Activated T-cell treated with anti-CD3 and anti-CD28 coated beads, Interleukin-2, amount 50 U/mL, for 1 hour (primary cell): ENCODE measurements at places on chromosomes 3 and 15.

DNA sequence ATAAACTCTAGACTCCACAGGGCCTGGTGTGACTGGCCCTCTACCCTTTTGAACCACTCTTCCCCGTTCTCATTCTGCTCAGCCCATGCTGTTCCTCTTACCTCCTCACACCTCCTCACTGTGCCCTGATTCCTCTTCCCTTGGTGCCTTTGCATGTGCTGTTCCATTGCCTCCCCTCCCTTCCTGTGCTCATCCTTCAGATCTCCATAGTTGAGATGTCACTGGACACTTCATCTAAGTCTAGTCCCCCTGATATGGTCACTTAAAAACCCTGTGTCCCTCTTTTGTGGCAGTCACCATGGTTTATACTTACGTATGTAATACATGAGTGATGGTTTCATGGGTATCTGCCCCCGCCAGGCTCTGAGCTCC, 69.8 kb downstream of the LSM3 start:
- DNase-seq: no peak

- no peak for DNase-seq
Measured at GRCh38 chr15:88714782-88715372, 76.1 kb downstream of the ISG20 start.

GRCh38 chr3:11201251-11202019, 47.1 kb downstream of the HRH1 start:
- DNase-seq: no peak

DNA sequence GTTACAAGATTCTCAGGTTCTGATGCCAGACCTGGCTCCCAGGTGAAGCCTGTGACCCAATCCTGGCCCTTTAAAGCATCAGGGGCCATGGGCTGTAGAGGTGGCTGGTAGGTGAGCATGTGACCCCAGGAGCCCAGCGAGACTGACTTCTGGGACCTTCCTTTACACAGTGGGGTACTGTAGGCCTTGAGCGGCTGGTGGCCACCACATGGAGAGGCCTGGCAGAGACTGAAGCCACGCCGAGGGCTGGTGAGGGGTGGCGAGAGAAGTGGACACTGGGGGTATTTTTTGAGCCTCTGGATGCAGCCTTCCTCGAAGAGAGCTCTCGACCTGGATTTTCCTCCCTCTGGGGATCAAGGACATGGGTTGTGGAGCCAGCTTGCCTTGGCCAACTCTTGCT, 71.2 kb upstream of the ITGA11 start:
- no peak for DNase-seq

- DNase-seq: no peak
Measured at GRCh38 chr15:63905558-63906265, 72.0 kb upstream of the HERC1 start.

- DNase-seq: no peak
Measured at GRCh38 chr3:186965141-186965879, 35.0 kb downstream of the ST6GAL1 start.

GRCh38 chr15:95192923-95193322, 961.6 kb downstream of the MCTP2 start:
- DNase-seq: no peak

DNA sequence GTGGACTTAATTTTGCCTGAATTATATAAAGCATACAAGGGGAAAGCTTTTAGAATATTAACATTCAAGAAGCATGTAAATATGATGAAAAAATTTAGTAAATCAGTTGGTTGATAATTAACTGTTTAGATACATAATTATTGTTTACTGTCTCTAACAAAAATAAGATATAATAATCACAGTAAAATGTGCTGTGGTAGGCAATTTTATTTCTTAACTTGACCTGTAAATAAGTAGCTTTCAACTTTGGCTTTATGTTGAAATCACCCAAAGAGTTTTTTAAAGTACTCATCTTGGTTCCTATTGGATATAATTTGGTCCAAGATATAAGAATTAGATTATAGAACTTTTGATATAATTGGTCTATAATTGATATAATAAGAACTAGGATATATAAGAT, 1374.5 kb downstream of the NSUN3 start:
- DNase-seq: no peak

DNA sequence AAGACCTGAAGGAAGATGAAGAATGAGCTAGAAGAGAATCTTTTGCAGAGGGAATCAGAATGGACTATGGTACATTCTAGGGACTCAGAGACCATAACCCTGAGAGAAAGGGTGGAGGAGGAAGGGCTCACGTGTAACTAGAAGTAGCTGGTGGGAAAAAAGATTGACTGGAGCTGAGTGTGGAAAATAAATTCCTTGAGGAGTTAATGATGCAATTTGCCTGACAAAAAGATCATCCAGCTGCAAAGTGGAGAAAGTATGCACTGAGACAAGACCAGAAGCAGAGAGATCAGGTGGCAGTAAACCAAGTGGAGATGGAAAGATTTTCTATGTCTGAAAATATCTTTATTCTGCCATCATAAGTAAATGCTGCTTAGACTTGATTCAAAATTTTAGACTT, 52.9 kb upstream of the TBL1XR1 start:
- DNase-seq: no peak

DNA sequence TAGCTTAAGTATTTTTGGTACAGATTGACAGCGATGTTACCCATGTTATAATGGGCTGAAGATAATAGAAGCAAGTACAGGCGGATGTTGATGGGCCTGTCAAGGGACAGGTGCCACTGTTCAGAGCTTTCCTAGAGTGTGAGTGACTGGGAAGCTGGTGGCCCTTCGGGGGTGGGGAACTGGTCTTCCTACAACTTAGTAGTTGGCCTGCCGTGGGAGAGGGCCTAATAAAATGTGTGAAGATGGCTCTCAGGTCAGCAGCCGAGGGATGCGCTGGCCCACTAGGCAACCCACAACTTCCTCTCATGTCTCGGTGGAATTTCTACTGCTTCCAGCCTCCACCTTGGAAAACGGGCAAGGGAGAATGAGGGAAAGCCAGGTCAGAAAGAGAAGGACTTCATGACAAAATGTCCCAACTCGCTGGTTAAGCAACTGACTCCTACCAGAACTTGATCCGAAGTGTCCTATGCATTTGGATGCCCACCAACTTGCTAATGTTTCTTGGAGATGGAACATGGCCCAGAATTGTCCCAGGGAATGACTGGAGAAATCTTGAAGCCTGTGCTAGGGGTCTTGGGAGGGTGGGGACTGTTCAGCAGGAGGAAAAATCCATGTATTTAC, 1.4 kb downstream of the GYG1 start:
- no peak for DNase-seq

DNA sequence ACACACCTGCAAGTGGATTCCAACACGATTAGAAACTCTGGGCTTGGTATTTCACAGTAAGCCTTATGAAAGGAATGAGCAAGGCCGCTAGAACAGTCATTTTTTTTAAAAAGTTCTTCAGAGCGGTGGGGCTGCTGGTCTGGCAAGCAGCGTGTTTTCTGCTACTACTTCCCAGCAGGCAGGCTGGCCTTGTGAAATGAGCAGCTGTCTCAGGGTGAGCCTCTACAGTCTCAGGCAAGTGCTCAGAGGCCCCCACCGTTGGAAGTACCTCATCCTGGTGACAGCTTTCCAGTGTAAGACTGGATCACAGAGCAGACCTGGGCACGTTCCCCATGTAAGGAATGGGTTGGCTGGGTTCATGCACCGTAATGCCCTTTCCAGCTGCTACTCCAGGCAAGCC, 119.2 kb downstream of the LRIG1 start:
- DNase-seq: no peak

DNA sequence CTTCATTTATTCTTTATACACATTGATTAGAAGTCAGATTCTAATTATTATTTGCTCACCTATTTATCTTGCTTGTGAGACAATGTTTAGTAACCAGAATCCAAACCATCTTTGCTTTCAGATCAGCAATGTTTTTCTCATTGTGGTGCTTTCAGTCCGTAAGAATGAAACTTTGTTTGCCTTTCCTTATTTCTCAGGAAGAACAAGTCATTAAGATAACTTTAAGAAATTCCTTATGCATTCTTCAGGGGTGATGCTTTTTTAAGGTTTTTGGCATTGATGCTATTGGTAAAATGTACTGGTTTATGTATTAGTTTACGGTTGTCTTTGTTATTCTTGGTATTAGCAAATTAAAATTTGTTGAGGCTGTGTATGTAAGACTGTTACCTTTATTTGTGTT, 120.8 kb upstream of the POU1F1 start:
- no peak for DNase-seq

- DNase-seq: no peak
Measured at GRCh38 chr3:127367593-127367992, 79.7 kb upstream of the PRR20G start.

- no peak for DNase-seq
Measured at GRCh38 chr15:88258093-88258641, 1.6 kb upstream of the NTRK3 start.

DNA sequence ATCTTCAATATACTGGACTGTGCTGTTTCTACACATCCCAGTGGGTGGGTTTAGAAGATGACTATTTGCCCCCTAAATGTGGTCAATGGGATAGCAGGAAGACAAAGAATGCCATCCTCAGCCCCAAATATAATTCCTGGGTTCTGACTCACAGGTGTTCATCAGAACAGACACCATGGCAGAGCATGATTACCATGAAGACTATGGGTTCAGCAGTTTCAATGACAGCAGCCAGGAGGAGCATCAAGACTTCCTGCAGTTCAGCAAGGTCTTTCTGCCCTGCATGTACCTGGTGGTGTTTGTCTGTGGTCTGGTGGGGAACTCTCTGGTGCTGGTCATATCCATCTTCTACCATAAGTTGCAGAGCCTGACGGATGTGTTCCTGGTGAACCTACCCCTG, 3.0 kb downstream of the CXCR6 start:
- DNase-seq: no peak

DNA sequence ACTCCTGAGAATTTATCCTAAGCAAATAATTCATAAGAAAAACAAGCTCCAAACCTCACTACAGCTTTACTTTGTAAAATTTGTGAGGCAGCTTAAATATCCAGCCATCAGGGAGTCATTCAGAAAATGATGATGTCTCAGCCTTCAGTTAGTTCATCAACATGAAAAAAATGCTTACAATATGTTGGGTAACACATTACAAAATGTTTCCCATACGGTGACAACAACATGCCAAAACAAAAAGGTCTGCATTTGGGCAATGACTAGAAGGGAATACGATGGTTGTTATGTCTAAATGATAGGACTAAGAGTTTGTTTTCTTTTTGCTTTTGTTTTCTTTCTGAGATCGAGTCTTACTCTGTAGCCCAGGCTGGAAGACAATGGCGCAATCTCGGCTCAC, 47.0 kb upstream of the CFAP161 start:
- no peak for DNase-seq

GRCh38 chr15:55221090-55222011, 24.6 kb upstream of the RSL24D1 start:
- DNase-seq: peak; percentile 26

DNA sequence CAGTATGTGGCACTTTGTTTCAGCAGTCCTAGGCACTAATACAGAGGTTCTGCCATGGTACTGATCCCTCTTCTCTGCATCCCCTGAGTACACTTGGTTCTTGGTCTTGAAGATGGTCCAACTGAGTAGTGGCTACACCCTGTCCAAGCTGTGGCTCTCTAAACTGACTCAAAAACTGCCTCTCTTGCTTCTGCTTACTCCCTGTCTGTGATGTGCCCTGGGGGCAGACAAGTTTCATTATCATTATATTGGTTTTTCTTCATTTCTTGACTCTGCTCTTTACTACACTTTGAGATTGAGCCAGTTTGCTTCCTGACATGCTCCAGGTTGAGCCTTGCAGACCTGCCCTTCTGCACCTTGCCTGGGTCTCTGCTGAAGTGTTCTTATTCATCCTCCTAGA, 18.9 kb upstream of the ST3GAL6 start:
- no peak for DNase-seq

DNA sequence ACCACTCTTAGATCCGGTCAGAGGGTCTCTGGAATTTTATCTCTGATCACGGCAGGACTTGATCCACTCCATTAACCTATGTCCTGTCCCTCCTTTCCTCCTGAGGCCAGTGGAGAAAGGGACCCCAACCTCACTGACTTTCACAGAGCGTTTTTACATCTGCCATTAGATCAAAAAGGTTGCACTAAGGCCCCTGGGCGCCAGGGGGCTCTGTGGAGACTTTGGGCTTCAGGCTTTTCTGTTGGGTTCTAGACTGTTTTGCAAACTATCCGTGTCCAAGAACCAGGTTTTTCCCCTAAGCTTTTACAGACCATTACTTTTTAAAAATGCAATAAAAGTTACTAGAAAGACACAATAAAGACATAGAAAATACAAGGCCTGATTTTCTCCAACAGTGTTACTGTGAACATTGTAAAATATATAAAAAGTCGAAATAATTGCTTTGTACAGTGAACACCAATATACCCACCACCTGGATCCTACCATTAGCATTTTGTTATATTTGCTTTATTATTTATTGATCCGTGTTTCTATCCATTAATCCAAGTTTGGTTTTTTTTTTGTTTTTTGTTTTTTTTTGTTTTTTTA, 159.7 kb downstream of the POLR2M start:
- peak; percentile 43 for DNase-seq

DNA sequence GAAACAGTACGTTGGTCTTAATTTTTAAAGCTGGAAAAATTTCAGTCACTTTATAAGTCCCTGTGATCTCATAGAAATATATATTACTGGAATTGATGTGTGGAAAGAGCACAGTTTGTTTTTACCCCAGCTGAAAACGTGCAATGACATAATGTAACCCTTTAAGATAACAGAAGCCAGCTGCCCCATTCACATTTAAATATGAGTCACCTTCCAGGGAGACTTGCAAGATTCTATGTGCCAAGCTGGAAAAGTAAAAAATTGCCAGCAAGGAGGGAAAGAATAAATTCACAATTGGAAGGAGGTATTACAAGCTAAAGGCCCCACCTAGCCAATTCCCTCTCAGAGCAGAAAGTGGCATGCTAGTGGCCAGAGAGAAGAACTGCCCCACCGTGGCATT, 50.2 kb downstream of the SAMMSON start:
- DNase-seq: no peak

- DNase-seq: peak; percentile 89
Measured at GRCh38 chr3:14431917-14432834, 29.8 kb downstream of the SLC6A6 start.
